ENCODE measurements at places on chromosomes 12 and 14.

- no peak for DNase-seq
Measured at GRCh38 chr12:51977320-51977753, 25.8 kb downstream of the ACVR1B start.

DNA sequence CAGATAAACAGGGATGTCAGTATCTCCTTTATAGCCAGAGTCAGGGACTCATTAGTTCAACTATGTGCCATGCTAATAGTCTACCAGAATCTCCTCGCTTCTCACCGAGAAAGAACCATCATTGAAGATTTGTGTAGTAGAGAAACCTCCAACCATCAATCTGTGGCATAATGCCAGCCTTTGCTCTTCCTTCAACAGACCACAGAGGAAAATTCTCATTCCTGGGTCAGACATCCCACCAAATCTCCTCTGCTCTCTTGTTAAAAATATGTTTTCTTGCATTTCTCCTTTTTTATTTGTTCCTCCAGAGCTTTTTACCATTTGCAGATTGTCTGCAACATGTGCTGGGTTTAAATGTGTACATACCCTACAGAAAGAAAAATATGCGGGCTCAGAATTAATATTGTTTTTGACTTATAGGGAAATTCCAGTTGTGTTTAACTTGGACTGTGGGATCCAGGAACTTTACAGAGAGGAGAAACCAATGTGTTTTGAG is 64.9 kb downstream of the LLPH start:
- DNase-seq: no peak

DNA sequence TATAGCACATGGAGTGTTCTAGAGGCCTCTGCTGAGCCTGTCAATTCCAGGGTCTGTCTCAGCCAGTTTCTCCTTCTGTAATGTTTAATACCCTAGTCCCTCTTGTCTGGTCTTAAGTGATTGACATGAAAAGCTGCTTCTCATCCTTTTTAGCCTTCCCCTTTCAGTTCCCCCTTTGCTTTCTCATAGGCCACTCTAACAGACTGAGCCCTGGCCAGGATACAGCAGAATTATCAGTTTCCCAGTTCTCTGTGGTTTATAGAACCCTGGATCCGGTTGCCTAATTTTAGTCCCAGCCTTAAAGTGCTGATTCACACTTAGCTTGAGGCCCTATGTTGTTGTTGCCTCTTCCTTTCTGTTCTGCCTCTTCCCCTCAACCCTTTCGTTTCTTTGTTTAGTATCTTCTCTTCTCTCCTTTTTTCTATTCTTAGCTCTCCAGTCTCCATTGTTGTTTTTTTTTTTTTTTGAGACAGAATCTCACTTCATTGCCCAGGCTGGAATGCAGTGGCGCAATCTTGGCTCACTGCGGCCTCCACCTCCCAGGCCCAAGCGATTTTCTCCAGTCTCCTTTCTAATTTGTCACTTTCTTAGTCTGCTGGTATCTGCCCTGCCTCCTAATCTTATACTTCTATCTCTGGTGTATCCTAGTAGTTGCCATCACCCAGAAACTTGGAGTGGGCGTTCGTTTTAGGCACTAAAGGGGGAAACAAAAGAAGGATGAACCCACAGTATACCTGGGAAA is 2.9 kb upstream of the BIN2 start:
- no peak for DNase-seq

DNA sequence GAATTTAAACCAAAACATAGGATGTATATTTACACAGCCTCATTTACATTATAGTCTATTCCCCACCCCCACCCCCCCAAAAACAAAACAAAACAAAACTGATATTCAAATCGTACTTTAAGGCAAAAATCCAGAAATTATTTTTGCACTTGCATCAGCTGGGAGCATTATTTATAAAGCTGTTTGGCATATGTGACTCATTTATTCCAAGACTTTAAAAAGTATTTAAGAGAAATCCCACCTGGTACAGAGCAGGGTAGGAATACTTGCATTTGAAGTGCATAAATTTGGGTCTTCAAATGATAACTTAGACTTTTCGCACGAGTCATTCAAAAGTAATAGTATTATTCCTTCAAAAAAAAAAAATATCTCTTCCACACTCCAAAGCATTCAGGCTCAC is 1.1 kb downstream of the KLHL28 start:
- DNase-seq: no peak

GRCh38 chr12:54701940-54702592 is 53.9 kb upstream of the DCD start:
- DNase-seq: no peak

DNA sequence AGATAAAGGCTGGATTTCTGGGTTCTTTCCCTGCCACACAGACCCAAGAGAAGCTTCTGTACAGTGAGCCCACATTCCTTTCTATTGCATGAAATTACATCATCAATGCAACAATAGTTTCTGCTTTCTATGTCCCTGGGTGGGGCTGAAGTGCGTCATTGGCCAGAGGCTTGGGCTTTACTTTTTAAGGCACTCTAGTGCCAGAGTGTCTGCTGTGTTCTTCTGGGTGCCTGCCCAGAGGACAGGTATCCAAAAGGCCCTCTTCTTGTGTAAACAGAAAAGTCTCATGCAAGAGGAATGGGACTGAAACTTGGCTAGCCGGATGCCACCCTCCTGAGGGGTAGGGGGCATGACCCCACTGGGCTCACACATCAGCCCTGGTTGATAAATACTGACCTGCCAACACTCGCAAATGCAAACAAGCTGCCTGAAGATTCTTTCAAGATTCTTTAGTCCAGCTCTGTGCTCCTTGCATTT is 5.9 kb downstream of the KRT86 start:
- DNase-seq: no peak

GRCh38 chr12:54009171-54010052 is 627 bp downstream of the HOXC8 start:
- DNase-seq: no peak

DNA sequence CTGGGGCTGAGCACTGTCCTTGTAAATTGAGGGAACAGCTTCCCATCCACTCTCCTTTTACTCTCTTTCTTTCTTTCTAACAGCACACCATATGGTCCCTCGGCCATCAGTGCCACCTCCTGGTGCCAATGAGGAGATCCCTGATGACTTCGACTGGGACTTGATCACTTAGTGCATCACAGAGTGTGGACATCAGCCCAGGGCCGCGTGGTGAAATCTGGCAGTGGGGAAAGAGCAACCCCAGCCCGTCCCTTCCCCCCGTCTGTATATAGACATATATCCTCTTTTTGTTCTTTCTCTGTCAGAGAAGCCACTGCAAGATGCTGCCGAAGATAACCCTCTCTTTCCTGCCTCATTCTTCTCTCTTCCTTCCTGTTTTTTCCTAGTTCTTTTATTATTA is 13.5 kb downstream of the C3AR1 start:
- DNase-seq: no peak

GRCh38 chr12:5511644-5512600 is 80.0 kb downstream of the NTF3 start:
- DNase-seq: no peak

- DNase-seq: no peak
Measured at GRCh38 chr12:6057700-6058099, 66.8 kb downstream of the VWF start.

- DNase-seq: no peak
Measured at GRCh38 chr12:570921-571794, 92.1 kb downstream of the NINJ2 start.

- DNase-seq: no peak
Measured at GRCh38 chr14:61475316-61475715, 153.9 kb downstream of the PRKCH start.

GRCh38 chr12:106300761-106301160 is 1.8 kb upstream of the TCP11L2 start:
- no peak for DNase-seq

GRCh38 chr12:42730291-42730690 is 140.7 kb upstream of the PRICKLE1 start:
- no peak for DNase-seq

GRCh38 chr12:68871921-68872320 is 61.0 kb downstream of the CPM start:
- DNase-seq: no peak

DNA sequence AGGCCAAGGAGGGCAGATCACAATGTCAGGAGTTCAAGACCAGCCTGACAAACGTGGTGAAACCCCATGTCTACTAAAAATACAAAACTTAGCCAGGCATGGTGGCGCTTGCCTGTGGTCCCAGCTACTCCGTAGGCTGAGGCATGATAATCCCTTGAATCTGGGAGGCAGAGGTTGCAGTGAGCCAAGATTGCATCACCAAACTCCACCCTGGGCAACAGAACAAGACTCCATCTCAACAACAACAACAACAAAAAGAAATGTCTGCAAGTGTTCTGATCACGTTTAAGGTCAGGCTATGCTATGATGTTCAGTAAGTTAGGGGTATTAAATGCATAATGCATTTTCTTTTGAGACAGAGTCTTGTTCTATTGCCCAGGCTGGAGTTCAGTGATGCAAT is 6.7 kb upstream of the PLD4 start:
- DNase-seq: no peak

GRCh38 chr14:92225731-92226130 is 97.2 kb upstream of the SLC24A4 start:
- no peak for DNase-seq

DNA sequence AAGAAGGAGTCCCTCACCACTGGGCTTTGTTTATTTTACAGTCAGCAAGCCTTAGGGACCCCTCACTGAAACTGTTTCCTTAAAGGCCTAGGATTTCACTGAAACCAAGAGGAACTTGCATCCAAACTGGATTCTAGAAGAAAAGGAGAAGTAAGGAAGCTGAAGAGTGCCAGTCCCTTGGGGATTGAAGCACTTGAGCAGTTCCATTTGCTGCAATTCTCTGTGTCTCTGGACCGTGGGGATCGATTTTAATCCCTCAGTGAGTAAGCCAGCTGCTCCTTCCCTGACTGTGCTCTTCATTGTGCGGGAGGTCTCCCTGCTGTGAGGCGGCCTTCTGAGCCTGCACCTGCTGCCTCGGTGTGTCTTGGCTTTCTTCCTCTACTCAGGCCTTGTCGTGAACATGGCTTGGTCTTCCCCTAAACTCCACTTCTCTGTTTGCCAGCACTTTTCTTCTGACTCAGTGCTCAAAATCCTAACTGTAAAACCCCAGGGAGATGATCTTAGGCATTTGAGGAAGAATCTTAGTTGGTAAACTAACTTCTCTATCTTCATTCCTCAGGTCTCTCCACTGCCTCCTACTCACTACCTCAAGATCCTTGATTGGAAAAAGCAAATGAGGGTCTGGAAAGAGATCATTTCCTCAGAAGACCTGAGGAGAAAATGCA is 132.6 kb downstream of the SLC38A6 start:
- no peak for DNase-seq

DNA sequence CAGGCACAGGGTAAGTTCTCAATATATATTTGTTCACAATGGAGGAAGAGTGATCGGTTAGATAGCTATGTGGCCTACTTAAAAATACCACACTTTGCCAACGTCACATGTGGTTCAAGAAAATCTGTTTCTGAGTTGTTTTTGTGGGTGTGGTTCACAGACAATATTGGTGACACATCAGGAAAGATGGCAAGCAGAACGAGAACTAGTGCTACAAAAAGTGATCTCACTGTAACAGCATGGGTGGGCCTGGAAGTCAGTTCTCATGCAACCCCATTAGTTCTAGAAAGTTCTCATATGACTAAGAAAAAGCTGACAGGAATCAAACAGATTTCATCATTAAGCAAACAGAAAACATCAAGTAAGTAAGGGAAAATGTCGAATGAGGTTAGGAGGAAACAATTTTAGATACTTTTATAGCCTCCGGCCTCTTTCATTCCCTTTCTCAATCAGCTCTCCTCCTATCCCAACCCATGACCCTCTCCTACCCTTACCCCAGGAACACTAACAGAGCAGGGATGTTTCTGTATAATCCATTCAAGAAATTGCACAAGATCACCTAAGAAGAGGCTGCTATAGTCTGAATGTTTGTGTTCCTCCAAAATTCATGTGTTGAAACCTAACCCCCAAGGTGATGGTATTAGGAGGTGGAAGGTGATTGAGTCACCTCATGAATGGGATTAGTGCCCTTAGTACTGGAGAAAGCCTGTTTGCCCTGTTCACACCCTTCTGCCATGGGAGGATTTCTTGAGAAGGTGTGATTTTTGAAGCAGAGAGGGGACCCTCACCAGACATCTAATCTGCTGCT is 15.5 kb upstream of the NTN4 start:
- no peak for DNase-seq

DNA sequence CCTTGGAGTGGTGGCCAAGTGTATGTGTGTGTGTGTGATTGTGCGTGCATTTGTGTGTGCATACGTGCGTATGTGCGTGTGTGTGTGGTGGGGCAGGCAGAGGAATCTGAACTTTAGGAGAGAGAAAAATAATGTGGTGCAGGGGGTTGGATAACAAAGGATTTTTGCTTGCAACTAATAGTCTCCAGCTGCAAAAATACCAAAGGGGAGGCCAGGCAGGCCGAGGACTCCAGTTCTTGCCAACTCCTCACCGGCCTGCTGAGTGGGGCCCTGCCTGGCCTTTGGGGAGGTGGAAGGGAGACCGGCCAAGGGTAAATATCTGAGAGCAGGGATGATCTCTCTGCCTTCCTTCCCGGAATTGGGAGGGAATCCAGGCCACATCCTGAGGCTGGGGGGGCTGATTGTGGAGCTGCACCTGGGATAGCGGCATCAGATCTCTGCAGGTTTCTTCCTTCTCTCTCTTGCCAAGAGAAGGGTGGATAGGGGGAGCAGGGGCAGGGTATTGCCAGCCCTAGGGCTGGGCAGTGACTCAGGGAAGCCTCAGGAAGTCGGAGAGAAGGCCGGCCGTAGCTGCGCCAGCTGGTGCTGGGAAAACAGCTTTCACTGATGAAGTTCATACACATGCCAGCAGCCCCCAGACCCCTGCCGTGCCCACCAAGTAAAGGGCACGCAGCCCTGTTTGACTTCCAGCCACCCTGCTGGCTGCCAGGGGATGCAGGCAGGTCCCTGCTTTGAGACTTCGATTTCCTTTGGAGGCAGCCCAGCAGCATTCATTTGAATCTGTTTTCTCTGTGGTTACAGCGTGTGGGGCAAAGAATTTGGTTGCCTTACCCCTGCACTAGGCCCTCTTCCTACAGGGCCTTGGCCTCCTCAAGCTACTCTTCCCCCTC is 4.6 kb upstream of the LRP1-AS start:
- no peak for DNase-seq

- no peak for DNase-seq
Measured at GRCh38 chr12:72024613-72025012, 86.0 kb downstream of the TPH2 start.

DNA sequence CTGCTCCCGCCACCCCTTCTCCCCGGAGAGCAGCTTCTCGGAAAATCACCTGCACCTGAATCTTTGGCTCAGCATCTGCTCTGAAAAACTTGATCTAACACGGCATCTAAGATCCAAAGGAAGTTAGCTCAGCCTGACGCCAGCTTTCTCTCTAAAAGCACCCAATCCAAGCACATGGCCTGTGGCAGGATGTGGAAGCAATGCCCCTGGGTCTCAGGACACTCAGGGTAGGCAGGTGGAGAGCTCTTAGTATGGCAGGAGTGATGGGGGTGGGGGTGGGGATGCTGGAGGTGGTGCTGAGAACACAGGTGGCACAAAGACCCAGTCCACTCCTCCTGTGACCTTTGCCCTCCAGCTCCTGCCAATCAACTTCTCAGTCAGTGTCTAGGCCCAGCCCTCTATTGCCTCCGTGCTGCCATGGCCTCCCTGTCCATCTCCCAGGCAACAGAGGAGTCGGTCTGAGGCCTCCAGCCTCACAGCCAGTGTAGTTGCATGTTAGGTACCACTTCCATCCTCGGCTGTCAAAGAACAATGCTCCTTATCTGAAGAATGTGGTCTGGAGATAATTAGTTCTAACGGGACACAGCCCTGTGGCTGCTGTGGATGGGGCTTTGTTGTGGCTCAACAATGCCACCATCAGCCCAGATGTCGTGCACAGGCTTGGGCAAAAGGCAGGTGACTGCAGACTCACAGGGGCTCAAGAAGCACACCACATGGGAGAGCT is 180.0 kb upstream of the C14orf180 start:
- no peak for DNase-seq
